ENCODE measurements at places on chromosomes 5 and 9.

DNA sequence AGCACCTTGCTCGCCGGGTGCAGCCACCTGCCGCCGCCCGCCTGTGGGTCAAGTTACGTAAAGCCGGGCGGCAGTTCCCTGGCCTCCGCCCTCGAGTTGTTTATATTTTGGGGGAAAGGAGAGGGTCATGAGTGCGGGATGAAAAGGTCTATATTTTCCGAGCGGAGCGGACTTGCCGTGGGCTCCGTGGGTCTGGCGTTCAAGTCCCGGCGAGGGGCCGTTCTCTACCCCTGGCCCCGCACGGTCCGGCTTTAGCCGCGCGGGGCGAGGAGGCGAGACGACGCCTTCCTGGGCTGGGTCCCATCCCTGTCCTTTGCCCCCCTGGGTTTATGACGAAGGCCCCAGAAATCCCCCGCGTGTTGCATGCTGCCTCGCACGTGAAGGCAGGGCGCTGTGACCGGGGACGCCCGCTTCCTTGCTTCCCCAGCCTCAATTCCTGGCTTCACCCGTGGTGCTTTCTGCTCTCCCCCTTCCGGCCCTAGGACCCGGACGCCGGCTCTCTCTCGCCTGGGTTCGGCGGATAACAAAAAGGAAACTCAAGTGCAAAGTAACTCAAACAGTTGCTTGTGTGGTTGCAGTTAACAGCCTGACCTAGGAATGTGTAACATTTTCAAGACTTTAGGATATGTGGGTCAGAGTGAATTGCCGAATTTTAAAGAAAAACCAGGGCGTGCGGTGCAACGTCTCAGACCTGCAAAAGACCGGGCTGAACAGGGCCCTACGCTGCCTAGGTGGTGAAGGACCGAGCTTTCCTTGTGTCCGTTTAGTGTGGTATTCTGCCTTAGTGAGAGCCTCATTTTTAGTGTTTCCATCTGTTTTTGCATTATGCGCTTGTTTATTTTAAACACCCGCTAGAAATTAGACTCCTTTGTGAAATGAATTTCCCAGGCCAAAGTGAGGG lies 810 bp downstream of the VPS13A start:
- DNase-seq = peak; percentile 78

GRCh38 chr5:128538250-128539037 lies 399 bp upstream of the FBN2 start:
- DNase-seq = peak; percentile 48

GRCh38 chr5:141969783-141970771 lies 1.2 kb downstream of the RNF14 start:
- DNase-seq = peak; percentile 42

GRCh38 chr9:295576-295975 lies 80.9 kb downstream of the DOCK8 start:
- no peak for DNase-seq

GRCh38 chr9:8531826-8532415 lies 732.3 kb upstream of the DMAC1 start:
- DNase-seq = no peak
